NCI-H2081 treated with DMSO at 0.1 percent for 48 hours (cell line): ENCODE measurements at places on chromosomes 12 and 14.

GRCh38 chr14:20820063-20820904, 17.6 kb upstream of the RNASE1 start:
- no peak for DNase-seq

- DNase-seq: no peak
Observed at GRCh38 chr14:20697273-20698017, 8.9 kb downstream of the ANG start.

GRCh38 chr12:23099604-23100003, 474.6 kb downstream of the ETNK1 start:
- no peak for DNase-seq

DNA sequence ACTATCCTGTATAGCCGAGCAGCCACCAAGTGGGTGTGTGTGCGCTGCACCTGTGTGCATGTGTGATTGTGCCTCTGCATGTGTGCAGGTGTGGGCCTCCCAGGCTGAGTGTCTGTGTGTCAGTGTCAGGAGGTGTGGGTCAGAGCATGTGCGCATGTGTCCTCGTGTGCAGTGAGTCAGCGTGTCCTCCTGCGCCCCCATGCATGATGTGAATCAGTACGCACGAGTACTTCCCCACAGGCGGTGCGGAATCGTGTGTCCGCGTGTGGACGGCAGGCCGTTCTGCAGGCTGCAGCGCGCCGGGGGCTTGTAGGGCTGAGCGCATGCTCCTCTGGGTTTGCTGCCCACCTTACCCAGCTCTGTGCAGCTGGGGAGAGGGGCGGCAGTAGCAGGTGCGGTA, 34.2 kb downstream of the DTX1 start:
- no peak for DNase-seq

DNA sequence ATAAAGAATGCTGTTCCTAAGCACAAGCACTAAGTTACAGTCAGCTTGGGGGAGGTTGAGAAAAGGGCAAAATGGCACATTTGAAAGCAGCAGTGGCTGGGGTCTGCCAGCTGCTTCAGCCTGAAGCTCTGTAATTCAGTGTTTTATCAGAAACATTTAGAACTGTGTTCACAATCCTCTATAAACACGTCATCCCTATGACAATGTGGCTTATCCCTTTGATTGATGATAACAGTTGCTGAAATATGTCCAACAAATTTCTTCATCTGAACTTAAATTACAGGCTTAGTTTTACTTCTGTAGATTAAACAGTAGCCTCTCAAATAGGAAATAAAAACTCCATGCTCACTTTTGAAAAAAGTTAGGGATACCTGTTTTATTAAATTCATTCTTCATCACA, 108.8 kb downstream of the VEZT start:
- no peak for DNase-seq

DNA sequence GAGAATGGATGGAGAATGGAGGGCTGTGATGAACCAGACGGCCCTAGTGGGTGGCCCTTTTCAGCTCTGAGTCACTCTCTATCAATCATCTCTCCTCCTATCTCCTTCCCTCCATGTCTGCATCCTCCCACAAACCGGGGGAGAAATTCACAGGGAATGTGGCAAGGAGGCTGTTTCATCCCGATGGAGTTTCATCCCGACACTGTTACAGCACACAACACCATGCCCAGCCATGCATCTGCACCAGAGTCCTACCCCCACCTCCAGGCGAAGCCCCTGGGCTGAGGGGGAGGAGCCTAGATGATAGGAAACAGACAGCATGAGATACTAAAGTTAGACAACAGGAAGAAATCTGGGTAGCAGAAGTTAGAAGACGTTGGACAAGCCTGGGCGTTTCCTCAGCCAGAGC, 20.8 kb downstream of the SLC8B1 start:
- no peak for DNase-seq

GRCh38 chr12:3022411-3022810, 54.8 kb upstream of the TSPAN9 start:
- DNase-seq: no peak

DNA sequence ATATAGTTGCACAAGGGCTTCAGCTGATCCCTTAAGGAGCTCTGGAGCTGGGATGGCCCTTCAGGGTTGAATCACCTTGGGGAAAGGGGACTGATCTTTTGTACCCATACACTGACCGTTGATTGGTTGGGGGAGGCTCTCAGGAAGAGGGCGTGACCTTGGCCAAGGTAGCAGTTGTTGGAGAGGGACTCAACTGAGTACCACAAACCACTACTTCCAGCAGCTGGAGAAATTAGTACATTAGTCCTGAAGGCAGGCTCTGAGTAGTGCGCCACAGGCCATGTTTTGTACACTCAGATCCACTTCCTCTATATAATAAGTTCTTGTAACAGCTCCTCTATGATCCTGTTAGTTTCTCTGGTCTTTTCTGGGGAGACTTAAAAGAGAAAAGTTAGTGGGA, 317.6 kb downstream of the CCDC91 start:
- DNase-seq: no peak

GRCh38 chr12:1884651-1885050, 33.8 kb downstream of the CACNA2D4 start:
- DNase-seq: no peak

- no peak for DNase-seq
Observed at GRCh38 chr12:5694759-5695409, 250.2 kb downstream of the ANO2 start.

DNA sequence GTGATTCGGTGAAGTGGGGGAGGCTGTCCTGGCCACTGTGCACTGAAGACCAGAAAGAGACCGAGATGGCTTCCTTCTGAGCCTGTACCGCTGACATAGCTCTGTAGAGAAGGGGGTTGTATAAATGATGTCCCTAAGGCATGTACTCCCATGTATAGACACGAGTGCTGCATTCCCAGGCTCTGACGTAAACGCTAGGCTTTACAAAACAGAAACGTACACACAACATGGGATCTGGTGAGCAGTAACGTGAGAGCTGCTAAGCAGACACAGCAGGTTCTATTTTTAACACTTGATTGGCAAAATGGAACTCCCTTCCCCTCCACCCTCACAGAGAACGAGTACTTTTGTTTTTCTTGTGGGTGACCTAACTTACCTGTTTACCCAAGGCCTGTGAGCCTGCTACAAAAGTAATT, 35.9 kb downstream of the ACADS start:
- DNase-seq: no peak

GRCh38 chr12:124898200-124898922, 16.1 kb downstream of the UBC start:
- DNase-seq: peak; percentile 18

DNA sequence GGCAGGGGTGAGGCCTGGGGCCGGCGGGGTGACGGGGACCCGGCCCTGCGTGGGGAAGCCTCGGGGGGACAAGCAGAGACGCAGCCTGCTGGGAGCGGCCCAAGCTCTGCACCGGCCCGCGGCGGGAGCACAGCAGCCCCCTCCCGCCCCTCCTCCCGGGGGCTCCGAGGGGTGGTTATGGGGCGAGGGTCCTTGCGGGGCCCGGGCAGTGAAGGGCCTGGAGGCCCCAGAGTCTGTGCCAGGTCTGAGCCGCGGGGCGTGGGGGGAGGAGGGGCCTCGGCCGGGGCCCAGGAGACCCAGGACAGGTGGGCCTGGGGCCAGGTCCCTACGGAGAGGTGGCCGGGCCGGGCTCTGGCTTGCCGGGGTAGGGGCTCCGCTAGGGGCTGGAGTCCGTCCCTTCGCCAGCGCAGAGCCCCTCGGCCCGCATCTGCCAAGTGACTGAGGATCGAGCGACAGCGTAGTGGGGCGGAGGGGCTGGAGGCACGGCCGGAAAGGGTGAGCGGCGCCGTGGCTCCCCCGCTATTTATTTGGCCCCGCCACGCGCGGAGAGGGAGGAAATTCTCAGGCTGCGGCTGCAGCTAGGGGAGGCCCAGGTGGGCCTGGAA, 495 bp downstream of the TMEM121 start:
- no peak for DNase-seq

GRCh38 chr14:39217214-39217879, 16.4 kb upstream of the MIA2 start:
- DNase-seq: no peak

- no peak for DNase-seq
Observed at GRCh38 chr14:104421401-104421821, 158.2 kb upstream of the C14orf180 start.

GRCh38 chr14:68219407-68219806, 399.8 kb downstream of the RAD51B start:
- no peak for DNase-seq

GRCh38 chr14:95440496-95440895, 76.0 kb downstream of the SYNE3 start:
- no peak for DNase-seq

DNA sequence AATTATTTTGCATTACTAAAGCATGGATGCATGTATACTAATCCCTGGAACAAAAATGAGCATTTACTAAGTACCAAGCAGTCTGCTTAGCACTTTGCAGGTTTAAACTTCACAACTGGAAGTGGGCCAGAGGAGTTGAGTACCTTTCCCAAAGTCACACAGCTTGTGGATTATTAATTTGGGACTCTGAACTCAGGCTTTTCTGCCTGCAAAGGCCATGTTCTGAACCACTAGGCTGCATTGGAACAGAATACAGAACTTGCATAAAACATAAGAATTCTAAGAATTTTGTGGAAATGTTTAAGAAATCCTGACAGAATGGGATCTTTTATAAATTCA, 132.9 kb upstream of the AMIGO2 start:
- no peak for DNase-seq

DNA sequence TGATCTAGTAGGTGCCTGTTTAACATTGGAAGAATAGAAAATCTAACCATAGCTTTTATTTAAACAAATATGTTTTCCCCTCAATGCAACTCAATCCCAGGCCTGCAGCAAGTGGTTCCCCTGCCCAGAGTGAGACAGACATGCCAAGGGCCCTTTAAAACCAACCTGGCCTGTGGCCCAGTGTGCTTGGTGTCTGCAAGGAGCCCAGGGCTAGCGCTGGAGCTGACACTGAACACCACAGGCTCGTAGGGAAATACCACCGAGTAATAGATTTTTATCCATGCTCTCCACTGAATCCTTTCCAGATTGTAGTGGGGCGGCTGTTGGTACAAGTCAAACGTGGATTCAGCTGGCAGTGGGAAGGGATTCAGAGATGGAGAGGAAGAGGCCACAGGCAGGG, 95.6 kb upstream of the NRXN3 start:
- DNase-seq: no peak

DNA sequence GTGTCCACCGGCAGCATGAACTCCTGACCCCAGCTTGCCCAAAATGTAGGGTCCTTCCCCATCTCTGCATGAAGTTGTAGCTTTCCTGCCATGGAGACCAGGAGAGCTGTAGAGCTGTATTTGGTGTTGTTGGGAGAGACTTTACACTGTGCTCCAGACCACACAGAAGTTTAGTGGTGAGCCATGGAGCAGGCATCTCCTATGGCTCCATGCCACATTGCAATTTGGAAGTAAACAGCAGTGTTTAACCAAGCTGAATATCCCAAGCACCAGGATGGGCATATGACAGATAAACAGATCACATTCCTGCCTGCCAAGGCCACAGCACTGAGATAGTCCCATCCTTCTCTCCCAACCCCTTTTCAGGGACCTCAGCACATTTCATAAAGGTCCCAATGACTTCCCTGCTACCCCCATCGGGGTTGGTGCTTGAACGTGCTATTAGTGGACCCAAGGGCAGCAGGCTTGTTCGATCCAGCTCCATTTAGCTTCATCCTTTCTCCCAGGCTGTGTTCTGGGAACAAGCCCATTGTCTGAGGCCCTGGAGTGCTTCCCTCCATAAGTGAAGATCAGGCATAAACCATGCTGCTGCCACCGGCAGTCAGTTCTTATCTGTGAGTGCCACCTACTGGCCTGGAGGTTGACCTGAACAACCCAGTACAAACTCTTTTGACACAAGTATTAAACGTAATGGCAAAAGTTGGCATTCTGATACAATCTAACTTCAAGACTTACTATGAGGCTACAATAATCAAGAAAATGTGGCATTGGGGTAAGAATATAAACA, 172.3 kb upstream of the ATXN7L3B start:
- DNase-seq: no peak

GRCh38 chr14:93023039-93023438, 92.7 kb downstream of the ITPK1 start:
- no peak for DNase-seq

DNA sequence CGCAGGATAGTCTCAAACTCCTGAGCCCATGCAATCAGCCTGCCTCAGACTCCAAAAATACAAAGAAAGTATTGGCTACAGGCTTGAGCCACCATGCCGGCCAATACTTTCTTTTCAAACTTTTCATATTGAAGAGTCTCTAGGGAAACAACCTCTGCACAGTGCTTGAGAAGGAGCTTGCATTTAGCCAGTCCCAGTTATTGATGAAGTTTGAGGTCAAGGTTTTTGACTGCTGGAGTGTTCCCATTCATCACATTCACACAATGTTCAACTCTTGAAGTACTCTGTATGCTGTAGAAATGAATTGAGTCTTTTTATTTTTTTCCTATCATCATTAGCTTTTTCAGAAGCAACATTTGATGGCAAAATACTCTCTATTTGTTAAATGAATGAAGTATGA, 355.8 kb upstream of the E2F7 start:
- DNase-seq: no peak

- no peak for DNase-seq
Observed at GRCh38 chr12:39605996-39606395, 13.6 kb downstream of the ABCD2 start.

DNA sequence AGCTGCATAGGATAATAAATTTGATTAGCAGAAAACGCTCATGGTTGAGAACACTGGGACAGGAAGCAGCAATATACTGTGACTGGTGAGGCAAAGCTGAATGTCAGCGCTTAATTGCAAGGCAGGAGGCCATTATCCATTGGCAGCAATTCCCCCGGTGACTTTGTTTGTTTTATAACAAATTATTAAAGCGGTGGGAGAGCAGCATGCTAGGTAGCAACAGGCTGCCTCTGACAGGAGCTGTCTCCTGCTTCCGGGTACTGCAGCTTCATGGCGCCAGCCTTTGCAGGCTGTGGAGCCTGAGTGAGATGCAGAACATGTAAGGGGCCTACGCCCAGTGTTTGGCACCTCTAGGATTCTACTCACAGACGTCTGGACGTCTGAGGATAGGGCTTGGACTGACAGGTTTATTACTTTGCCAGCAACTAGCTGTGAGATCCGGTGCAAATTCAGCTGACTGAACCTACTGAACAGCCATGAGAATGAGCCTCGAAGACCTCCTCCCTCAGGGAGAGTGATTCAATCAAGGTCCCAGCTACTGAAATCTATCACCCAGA, 82.1 kb upstream of the SSTR1 start:
- peak; percentile 94 for DNase-seq

DNA sequence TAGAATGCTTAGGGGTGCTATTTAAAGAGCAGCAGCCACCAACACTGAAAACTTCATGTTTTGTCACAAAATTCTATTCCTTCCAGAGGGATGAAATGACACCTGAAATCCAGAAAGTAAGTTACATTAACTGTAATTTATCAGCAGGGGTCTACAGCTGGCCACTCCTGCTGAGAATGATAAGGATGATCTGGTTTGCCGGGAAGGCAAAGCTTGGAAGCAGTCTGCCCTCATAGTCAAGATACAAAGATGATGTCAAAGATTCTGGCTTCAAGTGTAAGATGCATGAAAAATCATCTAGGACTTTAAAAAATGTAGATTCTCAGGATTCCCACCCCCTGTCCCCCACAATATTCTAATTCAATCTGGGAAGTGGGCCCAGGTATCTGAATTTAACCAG, 58.4 kb downstream of the DCAF5 start:
- no peak for DNase-seq
